Epithelial cell of proximal tubule (primary cell): ENCODE measurements at places on chromosomes 4 and X. TPM values are rescaled to one million over a fixed set of nuclear protein-coding genes. Genes with fewer than 3 reads are reported as not detected.
A peak's percentile ranks its signal among the peaks of the same experiment; 100 is the strongest.

- DNase-seq = no peak
Measured at GRCh38 chrX:14941301-14941700, 68.1 kb downstream of the MOSPD2 start.

- no peak for DNase-seq
Measured at GRCh38 chr4:153019906-153020305, 83.8 kb downstream of the FHDC1 start.

GRCh38 chr4:139664442-139664841, 1.2 kb upstream of the MGST2 start:
- no peak for DNase-seq

DNA sequence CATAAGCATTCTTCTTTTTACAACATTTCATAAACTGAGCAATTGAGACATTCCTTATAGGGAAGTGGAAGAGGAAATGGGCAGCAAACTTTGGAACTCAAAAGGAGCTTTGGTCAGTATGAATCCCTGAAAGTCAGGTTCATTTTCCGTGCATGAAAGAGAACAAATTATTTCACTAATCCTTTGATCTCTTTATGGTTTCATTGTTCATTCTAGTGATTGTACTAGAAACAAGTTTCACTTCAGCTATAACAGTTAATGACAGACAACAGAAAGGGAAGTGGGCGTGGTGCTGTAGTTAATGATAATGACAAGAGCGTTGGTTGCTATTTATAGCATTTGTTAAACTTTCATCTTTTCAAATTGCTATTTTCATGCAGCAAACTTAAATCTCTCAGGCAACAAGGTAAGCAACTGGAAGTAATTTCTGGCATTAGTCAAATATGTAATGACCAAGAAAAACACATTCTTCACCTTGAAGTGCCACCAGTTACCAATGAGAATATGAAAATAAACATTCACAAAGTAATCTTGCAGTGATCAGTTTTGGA, 98.4 kb downstream of the AREG start:
- DNase-seq = no peak

DNA sequence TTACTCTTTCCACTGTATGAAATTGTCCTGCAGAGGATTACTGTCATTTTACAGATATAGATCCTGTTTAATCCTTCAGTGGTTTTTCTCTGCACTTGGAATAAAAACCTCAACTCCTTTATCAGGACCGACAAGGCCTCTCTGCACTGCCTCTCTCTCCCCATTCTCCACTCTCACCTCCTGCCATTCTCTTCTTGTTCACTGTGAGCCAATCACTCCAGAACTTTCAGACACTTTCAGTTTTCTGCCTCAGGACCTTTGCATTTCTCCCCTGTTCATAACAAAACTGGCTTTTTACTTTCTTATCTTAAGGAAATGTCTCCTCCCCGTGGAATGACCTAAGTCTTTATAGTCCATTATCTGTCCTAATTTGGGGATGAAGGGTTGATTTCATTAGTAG, 137.3 kb downstream of the ELOVL6 start:
- DNase-seq = no peak

- DNase-seq = no peak
Measured at GRCh38 chr4:172514011-172514410, 654.6 kb upstream of the GALNT7 start.

- DNase-seq = no peak
Measured at GRCh38 chr4:120071192-120071795, 4.6 kb upstream of the MAD2L1 start.

GRCh38 chrX:5051831-5052491, 1176.7 kb downstream of the NLGN4X start:
- DNase-seq = peak; percentile 89

DNA sequence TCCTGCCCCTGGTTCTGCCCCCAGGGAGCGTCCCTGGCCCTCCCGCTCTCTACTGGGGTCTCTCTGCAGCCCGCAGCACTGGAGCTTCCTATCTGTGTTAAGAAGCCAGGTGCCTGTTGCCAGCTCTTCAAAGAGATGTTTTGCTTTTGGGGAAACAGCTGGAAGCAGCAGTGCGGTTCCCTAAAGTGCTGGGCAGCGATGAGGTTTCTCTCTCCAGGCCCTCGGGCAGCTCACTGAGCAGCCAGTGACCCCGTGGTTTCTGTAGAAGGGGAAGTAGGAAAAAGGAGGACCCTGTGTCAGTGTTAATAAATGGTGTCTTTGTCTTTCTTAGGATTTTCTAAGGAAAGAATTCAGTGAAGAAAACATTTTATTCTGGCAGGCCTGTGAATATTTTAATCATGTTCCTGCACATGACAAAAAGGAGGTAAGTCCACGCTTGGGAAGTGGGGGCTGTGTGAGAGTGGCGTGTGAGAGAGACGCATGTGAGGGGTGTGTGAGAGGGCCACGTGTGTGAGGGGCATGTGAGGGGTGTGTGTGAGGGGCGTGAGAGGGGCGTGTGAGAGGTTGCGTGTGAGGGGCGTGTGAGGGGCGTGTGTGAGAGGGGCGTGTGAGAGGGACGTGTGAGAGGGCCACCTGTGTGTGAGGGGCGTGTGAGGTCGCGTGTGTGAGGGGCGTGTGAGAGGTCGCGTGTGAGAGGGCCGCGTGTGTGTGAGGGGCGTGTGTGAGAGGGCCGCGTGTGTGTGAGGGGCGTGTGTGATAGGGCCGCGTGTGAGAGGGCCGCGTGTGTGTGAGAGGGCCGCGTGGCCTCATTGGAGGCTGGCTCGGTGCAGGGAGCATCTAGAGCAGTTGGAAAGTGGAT, 27.1 kb upstream of the HGFAC start:
- no peak for DNase-seq

GRCh38 chrX:136711147-136711546, 63.2 kb downstream of the CD40LG start:
- DNase-seq = no peak

DNA sequence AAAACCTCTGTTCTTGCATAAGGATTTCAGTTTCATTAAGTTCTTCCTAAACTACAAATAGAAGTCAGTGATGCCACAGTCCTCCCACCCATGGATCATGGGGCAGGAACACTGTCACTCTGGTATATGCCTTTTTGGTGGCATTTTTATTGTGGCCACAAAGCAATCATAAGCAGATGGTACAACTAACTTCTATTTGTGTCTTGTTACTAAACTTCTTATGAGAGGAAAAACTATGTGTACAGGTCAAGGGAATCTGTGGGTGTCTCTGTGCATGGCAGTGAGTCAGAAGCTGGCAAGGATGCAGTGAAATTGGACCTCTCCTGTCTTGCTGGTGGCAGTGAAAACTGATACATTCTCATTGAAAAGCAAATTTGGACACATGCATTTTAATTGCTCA, 245.0 kb upstream of the GPC4 start:
- DNase-seq = no peak

- no peak for DNase-seq
Measured at GRCh38 chr4:186725469-186726425, 2.1 kb upstream of the FAT1 start.

- no peak for DNase-seq
Measured at GRCh38 chr4:153634738-153635353, 49.2 kb upstream of the TLR2 start.

DNA sequence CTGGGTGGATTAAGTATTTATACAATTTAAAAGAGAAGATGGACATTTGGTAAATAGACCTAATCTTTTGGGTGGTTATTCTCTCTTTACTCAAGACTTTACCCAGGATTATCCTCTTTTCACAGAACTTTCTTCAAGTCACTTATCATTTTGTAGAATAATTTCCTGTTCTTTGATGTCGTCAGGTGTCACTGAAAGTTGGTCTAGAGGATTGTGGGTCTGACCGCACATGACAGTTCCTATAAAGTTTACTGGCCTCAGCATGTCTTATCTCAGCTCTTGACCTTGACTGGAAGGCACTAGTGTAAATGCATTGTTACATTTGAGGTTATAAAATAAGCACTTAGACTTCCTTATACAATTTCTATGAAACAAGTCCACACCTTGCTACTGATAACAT, 139.9 kb upstream of the SLC4A4 start:
- DNase-seq = no peak

PHKA1 gene
- total RNA-seq = 5.5 and 8.6 TPM in 2 replicates

ANAPC10 gene
- 25.0 and 28.1 TPM in 2 replicates for total RNA-seq

SLC34A2 gene
- 1.6 and 14.8 TPM in 2 replicates for total RNA-seq
